CD8-positive, alpha-beta memory T cell (primary cell): ENCODE measurements at places on chromosomes 13 and 19.

GRCh38 chr19:46368116-46368515 lies 21.2 kb downstream of the PPP5C start:
- no peak for DNase-seq

- no peak for DNase-seq
Observed at GRCh38 chr13:59533561-59534555, 629.9 kb downstream of the DIAPH3 start.

DNA sequence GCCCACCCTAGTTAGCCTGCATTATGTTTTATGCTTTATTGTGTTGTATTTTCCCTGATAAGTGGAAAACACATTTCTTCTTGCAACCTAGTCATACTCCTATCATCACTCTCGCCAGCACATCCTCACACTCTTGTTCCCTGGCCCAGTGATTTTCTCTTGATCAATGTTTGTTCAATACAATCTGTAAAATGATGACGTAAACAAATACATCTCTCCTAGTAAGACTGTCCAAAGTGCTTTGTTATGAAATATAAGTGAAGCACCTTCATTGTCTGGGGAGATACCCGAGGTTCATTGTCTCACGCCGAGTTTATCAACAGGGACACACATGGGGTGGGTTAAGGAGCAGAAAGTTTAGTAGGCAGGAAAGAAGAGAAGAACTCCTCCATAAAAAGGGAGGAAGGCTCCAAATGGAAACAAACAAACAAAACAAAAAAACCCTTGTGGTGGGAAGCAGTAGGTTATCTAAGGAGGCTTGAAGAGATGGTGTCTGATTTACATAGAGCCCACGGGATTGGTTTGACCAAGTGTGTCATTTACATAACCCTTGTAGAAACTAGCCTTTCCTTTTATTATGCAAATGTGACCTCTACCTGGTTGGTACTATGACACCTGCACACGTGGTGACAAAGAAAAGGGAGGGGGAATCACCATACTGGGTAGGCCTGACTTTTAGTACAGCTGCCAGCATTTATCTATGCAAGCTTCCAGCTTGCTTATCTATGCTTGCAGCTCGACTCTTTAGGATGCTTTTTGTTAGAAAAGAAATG lies 1317.9 kb upstream of the SPRY2 start:
- DNase-seq, result no peak

DNA sequence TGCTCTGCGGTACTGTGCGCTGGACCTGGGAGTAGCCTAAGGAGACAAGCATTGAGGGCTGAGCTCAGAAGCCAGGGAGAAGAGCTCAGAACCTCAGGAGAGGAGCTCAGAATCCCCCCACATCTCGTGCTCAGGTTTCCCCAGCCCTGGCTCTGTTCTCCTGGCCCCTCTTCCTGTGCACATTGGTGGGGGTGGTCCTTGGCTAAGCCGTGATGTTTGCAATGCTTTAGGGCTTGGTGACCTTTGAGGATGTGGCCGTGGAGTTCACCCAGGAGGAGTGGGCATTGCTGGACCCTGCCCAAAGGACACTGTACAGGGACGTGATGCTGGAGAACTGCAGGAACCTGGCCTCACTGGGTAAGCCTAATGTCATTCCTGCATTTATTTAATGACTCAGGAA lies 6.6 kb downstream of the ZNF557 start:
- DNase-seq, result no peak

DNA sequence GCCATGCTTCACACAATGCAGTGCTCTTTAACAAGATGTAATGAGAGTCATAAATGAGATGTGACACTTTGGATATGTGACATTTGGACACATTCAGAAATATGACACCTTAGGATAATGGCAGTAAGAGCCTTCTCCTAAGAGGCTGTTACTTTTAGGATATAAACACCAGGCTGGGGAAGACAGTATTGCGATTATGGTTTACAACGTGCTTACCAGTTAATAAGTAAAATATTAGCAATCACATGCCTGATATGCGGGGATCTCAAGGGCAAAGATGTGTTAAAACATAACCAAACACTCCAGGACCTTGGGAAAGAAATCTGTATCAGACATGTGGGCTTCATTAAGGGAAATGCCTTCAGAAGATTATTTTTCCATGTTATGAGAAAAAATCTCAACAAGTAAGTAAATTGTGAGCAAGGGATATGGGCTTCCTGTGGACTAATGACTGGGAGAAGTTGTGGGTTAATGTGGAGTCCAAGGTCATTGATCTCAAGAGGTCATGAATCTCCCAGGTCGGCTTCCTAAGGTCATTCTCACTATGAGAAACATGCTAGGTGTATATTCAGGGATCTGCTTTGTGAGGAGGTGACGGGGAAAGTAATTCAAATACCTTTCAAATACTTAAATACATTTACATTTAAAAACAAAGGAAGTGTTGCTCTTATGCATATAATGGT lies 105.3 kb downstream of the STARD13 start:
- DNase-seq, result no peak

- no peak for DNase-seq
Observed at GRCh38 chr13:96338030-96338429, 248.1 kb downstream of the HS6ST3 start.

GRCh38 chr13:39528661-39528980 lies 74.4 kb downstream of the LHFPL6 start:
- no peak for DNase-seq

DNA sequence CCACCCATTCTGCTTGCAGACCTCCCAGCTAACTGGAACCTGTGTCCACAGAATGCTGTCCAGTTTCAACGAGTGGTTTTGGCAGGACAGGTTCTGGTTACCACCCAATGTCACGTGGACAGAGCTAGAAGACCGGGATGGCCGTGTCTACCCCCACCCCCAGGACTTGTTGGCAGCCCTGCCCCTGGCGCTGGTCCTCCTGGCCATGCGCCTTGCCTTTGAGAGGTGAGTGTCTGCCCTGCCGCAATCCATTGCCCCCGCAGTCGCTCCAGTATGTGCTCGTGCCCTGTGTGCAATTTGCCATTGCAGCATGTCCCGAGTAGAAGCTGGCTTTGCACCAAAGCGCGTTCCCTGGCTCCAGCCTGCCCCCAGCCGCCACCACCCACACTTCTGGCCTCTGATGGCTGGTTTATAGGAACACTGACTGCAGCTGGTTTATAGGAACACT lies 41.9 kb downstream of the CERS4 start:
- no peak for DNase-seq

GRCh38 chr19:52229524-52229923 lies 39.7 kb downstream of the PPP2R1A start:
- no peak for DNase-seq

GRCh38 chr19:48970139-48970766 lies 5.1 kb downstream of the FTL start:
- DNase-seq, result no peak

DNA sequence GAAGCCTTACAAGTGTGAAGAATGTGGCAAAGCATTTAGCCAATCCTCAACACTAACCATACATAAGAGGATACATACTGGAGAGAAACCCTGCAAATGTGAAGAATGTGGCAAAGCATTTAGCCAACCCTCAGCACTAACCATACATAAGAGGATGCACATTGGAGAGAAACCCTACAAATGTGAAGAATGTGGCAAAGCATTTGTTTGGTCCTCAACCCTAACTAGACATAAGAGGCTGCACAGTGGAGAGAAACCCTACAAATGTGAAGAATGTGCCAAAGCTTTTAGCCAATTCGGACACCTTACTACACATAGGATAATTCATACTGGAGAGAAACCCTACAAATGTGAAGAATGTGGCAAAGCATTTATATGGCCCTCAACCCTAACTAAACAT lies 18.2 kb downstream of the ZNF726 start:
- DNase-seq, result no peak

DNA sequence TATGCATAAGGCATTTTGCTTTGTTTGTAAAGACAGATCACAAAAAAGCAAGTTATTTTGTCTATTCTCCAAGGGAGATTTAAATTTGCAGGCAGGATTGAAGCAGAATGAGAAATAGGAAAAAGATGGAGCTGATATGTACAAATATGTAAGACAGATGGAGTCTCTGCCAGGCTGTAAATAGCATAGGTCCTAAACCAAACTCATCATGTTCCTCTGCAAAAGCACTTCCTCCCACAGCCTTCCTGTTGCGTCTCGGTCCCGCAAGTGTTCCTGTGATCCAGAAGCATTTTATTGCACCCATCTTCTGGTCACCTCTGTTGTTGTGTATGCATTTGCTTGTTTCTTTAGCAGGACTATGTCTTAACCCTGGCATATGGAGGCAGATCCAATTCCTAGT lies 95.7 kb upstream of the CLDN10 start:
- DNase-seq, result no peak

- DNase-seq, result peak; percentile 48
Observed at GRCh38 chr19:45403781-45404556, 900 bp downstream of the PPP1R13L start.

GRCh38 chr19:48154003-48154402 lies 16.1 kb downstream of the LIG1 start:
- no peak for DNase-seq

GRCh38 chr13:59088716-59089115 lies 1075.0 kb downstream of the DIAPH3 start:
- no peak for DNase-seq

DNA sequence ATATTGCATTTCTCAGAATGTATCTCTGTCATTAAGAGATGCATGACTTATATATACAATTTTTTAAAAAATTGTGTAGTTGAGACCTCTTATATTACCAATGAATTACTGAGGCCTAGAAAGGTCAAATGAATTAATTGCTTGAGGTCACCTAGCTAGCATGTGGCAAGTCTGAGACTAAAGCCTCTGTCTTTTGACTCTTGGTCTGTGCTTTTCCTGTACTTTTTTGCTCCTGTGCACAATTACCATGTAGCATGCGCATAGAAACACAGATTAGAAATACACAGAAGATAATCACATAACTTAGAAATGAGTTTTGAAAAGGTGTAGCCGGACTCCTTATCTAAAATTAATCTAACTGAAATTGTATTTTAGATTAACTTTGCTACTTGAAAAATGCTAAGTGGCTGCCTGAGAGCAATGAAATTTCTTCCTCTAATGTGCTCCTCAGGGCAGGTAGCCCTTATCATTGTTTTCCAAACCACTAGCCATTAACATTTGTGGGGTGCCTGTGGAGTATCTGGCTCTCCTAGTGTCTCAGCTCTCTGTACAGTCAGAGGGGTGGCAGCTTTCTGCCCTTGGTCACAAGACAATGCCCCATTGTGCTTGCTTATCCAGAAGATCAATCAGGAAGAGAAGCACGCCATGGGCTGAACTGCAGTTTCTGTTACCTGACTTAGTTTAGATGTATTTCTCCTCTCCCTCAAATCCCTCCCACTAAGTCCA lies 119.6 kb downstream of the RFC3 start:
- no peak for DNase-seq

DNA sequence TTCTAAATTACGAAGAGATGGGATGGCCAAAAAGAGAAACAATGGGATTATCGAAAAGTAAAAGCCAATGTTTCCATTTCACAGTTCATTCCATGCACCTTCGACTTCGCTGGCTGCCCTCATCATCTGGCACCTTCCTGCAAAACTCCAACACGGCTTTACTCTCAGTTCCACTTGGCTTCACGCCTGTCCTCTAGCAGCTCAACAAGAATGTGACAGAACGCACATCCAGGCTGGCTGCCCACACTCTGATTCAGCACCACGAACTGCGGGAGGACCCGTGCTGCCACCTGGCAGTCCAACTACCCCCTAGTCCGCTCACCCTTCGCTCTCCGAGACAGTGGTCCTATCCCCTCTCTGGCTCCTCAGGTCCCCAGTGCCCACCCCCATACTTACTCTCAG lies 11.7 kb downstream of the ATP7B start:
- DNase-seq, result no peak

DNA sequence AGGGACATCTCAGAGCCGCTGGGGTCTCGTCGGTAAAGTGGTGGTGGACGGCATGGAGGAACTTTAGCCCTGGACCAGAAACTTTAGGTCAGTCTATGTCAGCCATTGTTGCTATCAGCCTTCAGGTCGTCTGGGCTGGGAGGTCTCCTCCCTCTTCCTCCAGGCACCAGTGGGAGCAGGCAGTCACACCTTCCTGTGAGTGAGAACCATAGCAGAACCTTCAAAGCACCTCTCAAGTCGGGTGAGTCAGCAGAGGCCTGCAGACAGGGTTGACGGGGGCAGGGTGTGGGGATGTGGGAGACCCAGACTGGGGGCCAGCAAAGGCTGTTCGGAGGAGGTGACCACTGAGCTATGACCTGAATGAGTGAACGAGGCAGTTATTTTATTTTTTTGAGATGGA lies 15.4 kb upstream of the SBNO2 start:
- peak; percentile 73 for DNase-seq

DNA sequence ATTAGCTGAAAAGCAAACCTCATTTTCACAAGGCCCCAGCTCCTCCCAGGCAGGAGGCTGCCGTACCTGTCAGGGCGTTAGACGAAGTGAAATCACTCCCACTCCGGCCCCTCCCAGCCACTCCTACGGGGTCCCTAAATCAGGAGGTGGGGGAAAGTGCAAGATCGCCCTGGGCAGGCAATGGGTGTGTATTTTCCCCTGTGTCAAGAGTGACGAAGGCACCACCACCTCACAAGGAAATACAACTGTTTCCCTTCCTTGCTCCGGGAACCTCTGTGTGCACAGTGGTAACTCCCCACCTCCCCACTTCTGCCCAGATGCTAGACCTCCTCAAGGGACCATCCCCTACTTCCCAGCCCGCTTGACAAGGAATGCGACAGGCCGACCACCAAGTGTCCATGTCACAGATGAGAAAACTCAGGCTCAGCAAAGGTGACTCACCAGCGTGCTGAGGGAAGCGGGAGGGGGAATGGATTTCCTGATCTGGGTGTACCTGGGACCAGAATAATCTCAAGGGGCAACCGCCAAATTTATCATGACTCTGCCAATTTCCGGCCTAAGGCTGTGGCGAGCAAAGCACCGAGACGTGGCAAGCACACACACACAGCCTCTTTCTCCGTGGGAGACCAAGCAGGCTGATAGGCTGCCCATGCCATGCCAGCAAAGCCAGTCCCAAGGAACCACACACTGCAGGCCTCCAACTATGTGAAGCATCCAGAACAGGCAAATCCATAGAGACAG lies 7.3 kb downstream of the PPP6R1 start:
- DNase-seq, result peak; percentile 43

DNA sequence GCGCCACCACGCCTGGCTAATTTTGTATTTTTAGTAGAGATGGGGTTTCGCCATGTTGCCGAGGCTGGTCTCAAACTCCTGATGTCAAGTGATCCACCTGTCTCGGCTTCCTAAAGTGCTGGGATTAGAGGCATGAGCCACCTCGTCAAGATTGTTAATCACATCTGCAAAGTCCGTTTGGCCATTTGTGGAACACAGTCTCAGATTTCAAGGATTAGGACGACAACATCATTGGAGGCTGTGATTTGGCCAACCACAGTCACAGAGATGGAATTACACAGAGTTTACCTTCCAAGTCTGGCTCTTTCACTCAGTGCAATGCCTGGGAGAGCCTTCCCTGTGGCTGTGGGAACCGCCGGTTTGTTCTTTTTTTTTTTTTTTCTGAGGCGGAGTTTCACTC lies 17.8 kb downstream of the SULT2B1 start:
- no peak for DNase-seq

DNA sequence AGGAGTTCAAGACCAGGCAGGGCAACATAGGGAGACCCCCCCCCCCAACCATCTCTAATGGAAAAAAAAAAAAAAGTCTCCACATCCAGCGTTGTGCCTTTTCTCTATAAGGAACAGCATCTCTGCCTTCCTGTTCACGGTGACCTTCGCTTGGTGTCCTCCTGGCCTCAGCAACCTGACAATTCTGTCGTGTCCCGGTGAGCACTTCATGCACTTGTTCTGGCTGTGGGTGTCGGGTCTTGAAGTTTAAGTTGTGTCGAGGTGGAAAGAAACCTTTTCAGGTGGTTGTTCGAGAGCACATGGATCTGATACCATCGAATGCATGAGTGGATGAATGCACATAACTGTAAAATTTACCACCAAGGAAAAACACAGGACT lies 594 bp downstream of the ZNF559 start:
- no peak for DNase-seq
